NT2/D1 (cell line): ENCODE measurements at places on chromosomes 1 and 21.

GRCh38 chr1:180964595-180964994 lies 51.9 kb downstream of the KIAA1614 start:
- DNase-seq = no peak

GRCh38 chr1:154553056-154554030 lies 5.1 kb downstream of the UBE2Q1 start:
- no peak for DNase-seq

GRCh38 chr1:68644504-68644903 lies 147.6 kb upstream of the DEPDC1 start:
- no peak for DNase-seq

DNA sequence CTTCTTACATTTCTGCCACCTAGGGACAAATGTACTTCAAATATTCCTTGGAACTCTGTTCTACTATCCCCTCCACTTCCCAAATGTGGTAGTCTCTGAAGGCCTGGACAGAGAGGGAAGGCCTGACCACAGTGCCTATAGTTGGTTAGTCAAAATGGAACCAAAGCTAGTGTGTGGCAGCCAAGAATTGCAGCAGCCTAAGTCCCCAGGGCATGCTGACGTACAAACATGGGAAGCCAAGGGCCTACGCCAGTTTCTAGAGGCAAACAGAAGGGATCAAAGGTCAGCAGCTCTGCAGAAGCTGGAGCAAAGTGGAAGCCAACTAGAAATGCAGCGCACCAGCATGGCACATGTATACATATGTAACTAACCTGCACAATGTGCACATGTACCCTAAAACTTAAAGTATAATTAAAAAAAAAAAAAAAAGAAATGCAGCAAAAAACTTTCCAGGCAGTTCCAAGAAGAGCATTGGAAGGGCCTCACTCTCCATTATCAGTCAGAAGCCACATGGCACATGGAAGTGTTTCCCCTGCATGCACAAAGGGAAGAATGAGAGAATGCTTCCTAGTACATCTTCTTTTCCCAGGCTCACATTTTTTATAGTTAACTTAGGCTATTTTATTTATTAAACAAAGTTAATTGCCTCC lies 39.4 kb upstream of the GADD45A start:
- no peak for DNase-seq

GRCh38 chr1:98860329-98860728 lies 144.3 kb downstream of the PLPPR5 start:
- DNase-seq = no peak

DNA sequence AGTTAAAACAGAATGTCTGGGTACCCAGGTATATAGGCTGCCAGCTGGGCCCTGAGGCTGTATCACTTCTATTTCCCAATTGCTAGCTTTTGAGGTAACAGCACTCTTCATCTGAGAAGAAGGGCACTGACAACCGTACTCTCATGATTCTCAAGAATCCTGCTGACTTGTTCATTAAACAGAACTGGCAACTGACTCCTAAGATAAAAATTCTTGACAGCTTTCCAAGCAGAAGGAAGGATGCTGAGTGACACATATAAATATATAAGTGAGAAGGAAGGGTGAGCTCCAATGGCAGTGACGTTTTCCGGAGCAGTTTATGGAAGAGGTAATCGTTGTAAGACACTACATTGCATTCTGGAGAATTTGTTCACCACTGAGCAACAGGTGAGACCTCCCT lies 48.1 kb upstream of the NRIP1 start:
- no peak for DNase-seq
